ENCODE measurements at places on chromosomes 5 and 9.

DNA sequence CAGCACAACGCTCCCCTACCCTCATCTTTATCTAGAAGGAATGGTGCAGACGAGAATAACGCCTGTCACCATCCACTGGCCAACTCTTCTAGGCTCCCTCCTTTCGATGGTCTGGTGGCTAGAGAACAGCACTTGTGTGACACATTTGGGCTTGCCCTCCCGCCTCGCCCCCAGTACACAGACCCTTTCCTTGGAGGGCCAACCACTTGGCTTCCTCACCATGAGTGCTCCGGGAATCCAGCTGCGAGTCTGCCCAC lies 1.4 kb downstream of the GNAQ start:
- DNase-seq = peak; percentile 16

- no peak for DNase-seq
Measured at GRCh38 chr9:123067136-123067535, 33.7 kb downstream of the GPR21 start.

DNA sequence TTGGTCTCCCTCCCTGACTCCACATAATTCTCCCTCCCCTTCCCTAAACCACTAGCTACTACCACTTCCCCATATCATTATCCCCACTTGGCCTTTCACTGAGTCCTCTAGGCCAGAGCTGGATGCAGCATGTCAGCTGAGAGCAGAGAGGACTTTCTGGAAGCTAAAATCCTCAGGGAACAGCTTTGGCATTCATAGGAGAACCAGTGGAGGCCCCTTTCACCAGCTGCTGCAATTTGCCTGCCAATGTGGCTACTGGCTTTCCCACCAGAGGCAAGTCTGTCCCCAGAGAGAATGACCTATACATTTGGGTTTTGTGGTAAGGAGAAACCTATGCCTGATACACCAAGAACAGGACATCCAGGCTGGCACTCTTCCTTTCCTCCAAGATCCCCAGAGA lies 14.4 kb downstream of the FAM219A start:
- DNase-seq = no peak

DNA sequence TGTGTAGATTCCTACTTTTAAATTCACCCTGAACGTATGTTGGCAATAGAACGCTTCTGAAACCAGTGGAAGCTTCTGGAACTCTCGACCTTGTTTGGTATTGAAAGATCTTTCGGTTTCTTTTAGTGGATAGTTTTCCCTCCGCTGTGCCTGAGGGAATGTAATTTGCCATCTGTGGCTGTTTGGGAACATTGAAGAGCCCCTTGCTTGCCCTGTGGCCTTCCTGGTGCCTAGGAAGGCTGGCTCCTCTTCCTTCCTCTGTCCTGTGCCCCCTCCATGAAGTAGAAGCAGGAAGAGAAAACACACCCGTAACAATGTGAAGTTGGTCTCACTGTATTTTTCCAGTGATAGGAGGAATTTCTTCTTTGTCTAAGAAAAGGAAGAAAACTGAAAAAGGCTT lies 274.3 kb downstream of the AOPEP start:
- DNase-seq = no peak

GRCh38 chr5:98292496-98292895 lies 481.0 kb upstream of the RGMB start:
- peak; percentile 29 for DNase-seq

- no peak for DNase-seq
Measured at GRCh38 chr5:92775711-92776615, 805.1 kb downstream of the NR2F1-AS1 start.

GRCh38 chr5:71662381-71662780 lies 56.7 kb upstream of the CARTPT start:
- DNase-seq = no peak

DNA sequence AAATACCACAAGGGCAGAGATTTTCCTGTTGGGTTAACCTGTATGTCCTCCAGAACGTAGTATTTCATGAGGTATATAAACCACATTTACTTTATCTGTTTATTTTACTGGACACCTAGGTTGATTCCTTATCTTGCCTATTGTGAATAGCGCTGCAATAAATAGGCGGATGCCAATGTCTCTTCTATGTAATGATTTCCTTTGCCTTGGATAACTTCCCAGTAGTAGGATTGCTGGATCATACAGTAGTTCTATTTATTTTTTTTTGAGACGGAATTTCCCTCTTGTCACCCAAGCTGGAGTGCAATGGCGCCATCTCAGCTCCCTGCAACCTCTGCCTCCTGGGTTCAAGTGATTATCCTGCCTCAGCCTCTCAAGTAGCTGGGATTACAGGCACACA lies 15.6 kb upstream of the TUT7 start:
- no peak for DNase-seq

DNA sequence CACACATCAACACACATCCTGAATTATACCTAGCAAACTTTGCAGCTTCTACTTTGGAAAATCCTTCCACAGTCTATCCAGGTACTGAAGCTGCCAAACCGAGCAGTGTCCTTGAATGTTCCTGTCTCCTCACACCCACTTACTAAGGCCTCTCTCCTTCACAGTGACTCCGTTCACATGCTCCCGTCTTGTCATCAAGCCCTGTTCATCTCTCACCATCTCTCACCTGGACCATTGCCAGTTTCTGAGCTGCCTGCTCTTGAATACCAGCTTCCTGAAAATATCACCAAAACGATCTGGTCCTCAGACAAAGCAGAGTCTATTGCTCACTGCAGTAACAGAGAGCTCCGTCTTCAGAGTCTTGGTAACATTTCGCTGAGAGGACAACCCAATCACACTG lies 57.4 kb downstream of the GCNT1 start:
- DNase-seq = no peak

GRCh38 chr9:112332214-112332613 lies 1.2 kb downstream of the PTBP3 start:
- DNase-seq = no peak

DNA sequence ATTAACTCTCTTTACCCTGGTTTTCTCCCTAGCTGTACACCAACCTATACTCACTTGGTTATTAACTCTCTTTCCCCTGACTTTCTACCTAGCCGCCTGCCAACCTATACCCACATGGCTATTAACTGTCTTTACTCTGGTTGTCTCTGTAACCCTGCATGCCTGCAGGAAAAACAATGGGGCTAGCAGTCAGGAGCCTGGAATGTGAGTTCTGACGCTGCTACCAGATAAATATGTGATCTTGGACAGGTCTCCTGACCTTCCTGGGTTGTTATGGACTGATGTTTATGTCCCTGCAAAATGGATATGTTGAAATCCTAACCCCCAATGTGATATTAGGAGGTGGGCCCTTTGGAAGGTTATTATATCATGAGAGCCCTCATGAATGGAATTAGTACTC lies 119.2 kb downstream of the SMARCA2 start:
- DNase-seq = no peak

DNA sequence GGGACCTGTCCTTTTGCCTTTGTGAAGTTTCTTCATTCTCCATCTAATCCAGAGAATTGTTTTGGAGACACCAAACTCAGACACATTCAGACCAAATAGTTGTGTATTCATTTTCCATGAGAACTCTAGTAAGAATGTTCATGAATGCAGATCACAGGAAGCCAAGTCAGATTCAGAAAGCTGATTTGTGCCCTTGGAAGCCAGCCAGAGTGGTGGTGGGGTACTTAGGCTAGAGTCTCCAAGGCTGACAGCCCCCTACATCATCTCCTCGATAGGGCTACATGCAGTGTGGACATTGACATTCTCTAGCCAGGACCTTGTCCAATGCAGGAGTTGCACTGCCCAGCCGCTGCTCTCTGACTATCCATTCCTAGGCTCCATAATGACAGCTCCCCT lies 137.6 kb downstream of the UGCG start:
- no peak for DNase-seq
